Stimulated activated CD8-positive, alpha-beta memory T cell treated with anti-CD3 and anti-CD28 coated beads, Interleukin-12 subunit alpha, Interleukin-12 subunit beta, amount 100 ng/mL, for 4 hours (primary cell): ENCODE measurements at places on chromosomes 1 and 21.

DNA sequence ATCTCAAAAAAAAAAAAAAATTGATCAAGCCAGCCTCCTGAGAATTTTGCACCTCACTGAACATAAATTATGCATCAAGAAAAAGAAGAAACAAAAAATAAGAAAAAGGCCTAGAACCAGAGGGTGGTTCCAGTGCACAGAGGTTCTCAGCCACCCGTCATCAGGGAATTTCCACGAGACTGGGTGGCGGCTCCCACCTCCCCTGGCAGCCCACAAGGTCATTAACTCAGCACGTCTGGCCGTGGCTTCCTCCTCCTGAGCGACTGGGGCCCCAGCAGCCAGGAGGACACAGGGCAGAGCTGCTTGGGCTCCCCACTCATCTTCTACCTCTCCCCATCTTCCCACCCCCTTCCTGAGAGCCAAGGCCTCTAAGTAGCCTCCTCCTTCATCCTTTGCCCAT is 15.7 kb upstream of the TMEM51 start:
- no peak for DNase-seq

DNA sequence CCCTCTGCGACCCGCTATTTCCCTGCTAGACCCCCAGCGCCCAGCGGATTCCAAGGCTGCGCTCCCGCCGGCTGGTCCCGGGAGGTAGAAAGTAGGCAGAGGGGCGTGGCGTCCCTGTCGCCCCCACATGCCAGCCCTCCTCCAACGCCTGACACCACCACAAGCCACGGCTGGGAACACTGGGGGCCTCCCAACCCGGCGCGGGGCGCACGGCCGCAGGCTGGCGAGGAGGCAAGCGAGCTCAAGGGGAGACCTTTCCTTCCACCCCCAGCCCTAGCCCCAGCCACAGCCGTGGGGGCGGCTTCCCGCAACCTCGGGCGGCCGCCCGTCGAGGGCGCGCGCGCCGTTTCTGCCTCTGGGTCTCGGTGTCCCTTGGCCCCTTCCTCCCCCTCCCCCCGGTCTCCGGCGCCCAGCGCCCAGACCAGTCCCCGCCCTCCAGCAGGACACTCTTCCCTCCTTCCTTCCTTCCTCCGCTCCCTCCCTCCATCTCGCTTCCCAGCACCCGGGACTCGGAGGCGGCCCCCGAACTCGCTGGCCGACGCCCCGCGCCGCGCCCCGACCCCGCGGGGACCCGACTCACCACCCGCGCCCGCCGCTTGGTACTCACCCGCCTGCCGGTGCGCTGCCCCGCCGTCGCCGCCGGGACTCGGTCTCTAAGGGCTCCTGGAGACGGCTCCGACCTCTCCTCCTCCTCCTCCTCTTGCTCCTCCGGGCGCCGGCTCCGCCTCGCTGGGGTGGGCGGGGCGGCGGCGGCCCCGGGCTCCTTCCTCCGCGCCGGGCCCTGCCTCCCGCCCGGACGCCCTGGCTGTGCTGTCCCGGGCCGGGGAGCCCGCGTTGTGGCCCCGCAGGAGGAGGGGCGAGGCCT is at the start of gene GNG12:
Gene GNG12, minus strand, starts transcription at position 731 of the 865 bp plus-strand sequence. CDS start 125,781 bp downstream, outside the sequence.
- no peak for DNase-seq

DNA sequence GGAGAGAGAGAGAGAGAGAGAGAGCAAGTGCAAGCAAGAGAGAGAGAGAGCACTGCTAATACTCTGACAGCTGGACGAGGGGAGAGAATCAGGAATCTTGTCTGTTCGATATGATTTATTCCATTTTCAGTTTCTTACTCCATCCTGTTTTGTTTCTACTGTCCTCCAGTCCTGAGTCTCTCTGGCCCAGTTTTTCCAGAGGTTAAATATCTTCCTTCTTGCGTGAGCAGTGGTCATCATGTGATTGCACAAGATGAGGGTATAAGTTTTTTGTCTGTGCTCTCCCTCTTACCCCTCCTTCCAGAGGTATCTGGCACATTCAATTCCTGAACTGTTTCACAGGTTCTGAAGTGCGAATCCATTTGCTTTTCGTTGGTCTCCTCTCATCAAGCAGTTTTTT is 16.8 kb downstream of the UBE2U start:
- no peak for DNase-seq

GRCh38 chr1:9018333-9018732 is 7.9 kb downstream of the SLC2A7 start:
- DNase-seq = no peak

- no peak for DNase-seq
These were observed 32.0 kb downstream of the MACO1 start for GRCh38 chr1:25462732-25463131.

DNA sequence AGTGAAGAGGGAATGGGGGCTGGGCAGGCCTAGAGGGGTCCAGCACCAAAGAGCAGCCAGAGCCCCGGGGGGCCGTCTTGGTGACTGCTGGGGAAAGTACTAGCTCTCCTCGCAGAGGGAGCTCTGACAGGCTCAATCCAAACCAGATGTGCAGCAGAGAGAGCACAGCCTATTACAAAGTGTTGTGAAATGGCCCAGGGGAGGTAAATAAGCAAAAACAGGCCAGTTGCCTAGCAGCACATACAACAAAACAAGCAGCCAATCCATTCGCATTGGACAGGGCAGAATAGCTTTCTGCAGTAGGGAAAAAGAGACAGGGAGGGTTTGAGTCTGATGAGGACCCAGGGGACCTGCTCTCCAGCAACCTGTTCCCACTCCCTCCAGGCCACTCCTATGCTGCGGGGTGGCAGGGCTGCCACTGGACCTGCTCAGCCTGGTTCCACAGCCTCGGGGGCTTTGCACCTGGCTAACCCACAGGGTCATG is 239.6 kb upstream of the FGGY start:
- no peak for DNase-seq

- no peak for DNase-seq
These were observed 12.3 kb downstream of the SLC35E2B start for GRCh38 chr1:1680031-1680911.

DNA sequence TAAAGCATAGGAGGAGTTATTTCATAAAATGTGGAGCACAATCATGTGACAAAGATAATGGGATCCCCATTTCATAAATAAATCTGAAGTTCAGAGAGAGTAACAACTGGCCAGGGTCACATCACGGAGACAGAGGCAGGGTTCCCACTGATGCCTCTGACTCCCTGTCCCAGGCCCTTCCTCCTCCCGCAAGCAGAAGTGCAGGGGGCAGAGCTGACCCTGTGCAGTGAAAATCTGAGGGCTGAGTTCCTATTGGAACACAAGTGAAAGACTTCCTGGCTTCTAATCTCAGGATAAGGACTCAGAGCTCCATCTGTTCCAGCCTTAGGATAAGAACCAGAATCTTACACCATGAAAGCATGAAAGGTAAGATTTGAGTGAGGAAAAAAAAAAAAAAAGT is 22.0 kb downstream of the SELL start:
- no peak for DNase-seq

DNA sequence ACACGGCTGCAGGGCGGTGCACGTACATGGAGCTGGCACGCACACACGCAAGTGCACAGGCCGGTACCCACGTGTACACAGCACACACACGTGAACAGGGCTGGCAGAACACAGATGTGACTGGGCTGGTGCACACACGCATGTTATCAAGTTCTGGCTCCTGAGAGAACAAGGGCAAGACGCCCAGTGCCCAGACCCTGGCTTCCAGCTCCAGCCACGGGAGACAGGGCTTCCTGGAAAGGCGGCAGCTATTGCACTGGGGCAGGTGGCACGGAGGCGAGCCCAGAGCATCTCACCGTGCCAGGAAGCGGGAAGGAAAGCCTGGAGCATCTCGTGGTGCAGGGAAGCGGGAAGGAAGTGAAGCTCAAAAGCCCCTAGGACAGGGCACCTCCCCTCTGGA is 5.9 kb downstream of the SDF4 start:
- no peak for DNase-seq

DNA sequence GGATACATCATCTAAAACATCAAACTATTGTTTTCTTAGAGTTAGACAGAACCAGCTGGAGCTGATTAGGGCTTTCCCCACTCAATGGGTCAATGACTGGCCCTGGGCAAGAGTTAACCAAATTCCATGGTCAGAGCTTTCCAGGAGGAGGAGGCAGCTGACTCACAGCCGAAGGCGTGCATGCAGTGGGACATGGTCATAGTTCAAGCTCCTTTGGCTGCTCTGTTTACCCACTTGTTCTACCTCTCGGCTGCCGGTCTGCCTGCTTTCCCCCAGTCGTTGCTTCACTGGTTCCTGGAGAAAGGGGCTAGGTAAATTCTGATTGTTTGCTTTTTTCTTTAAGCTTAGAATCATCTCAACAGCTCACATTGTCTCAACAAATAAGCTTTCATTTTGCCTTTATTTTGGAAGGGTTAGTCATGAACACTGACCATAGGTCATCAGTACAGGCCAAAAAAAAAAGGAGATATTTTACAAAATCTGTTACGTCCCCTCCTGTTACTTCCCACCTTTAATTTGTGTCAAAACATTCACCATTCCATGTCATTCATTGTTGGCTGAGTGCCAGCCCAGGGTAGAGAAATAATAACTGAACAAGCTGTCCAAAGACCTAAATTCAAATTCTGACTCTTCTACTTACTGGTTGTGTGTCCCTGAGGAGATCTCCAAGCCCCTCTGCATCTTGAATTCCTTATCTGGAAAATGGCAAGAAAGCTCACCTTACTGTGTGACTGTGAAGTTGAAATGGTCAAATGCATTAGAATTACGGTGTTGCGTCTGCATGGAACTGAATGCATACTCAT is 12.0 kb downstream of the MAB21L3 start:
- no peak for DNase-seq

GRCh38 chr1:192805832-192806323 is 3.0 kb upstream of the RGS2 start:
- no peak for DNase-seq

DNA sequence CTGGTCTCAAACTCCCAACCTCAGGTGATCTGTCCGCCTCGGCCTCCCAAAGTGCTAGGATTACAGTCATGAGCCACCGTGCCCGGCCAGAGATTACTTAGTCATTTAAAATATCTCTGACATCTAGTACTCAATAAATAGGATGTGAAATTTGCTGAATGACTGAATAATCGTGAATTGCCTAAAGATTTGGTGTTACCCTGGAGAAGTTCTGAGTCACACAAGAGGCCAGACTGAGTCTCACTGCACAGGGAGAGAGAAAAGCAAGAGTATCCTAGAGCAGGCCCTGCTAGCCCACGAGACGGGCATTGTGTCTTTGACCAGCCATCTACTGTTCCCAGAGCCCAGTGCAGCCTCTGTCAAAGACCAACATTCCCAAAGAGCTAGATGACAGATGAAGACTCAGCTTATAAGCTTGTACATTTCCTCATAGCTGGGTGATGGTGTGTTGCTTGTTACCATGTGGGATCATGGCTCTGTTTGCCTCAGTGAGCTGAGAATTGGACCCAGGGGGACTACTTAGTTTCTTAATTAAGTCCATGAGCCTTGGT is 5.6 kb upstream of the EIF4G3 start:
- no peak for DNase-seq

DNA sequence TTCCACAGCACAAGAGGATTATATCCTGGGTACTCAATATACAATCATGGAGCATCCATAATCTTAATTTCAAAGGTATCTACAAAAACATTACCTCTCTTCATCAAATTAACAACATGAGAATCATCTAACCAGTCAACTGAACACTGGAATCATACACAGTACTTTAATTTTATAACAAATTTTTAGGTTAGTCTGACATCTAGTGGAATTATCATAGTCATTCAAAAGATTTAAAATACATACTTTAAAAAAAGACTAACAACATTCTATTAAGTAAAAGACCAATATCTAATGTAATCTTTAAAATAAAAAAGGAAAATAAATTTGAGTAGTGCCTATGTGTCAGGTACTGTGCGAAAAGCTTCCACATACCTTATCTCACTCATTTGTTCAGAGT is 16.8 kb upstream of the SH3GLB1 start:
- DNase-seq = no peak

DNA sequence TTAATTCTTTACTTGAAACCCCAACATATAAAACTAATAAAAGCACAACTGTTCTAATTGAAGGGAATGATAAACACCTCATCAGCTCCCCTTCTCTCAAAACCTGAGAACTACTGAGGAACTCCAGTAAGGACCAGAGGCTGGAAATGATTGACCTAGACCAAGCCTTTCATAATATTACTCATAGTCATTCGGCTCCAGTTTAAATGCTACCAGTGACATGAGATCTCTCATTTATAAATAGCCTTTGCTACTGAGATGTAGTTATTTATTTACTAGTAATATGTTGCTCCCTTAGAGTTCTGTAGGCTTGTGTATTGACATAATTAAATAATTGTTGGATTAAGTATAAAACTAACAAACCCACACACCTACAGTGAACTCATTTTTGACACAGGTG is 209.8 kb upstream of the PRMT6 start:
- DNase-seq = no peak

DNA sequence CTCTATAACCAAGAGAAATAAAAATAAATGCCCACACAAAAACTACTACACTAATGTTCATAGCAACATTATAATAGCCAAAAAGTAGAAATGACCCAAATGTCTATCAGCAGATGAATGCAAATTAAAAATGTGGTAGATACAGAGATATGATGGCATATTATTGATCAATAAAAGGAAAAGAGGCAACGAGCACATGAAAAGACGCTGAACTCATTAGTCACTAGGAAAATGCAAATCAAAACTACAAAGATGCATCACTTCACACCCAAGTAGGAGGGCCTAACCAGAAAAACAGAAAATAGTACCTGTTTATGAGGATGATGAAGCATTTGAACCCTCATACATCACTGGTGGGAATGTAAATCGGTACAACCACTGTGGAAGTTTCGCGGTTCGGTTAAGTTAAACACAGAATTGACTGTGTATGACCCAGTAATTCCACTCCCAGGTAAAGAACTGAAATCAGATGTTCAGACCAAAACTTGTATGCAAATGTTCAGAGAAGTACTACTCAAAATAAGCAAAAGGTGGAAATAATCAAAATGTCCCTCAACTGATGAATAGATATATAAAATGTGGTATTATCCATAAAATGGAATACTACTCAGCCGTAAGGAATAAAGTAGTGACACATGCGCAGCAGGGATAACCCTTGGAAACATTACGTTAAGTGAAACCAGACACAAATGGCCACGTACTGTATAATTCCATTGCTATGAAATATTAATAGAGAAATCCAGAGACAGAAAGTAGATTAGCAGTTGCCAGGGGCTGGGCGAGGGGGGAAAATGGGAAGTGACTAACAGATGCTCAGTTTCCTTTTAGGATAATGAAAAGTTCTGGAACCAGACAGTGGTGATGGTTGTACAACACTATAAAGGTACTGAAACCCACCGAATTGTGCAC is 3.1 kb downstream of the USP48 start:
- no peak for DNase-seq
